Stimulated activated CD8-positive, alpha-beta memory T cell treated with anti-CD3 and anti-CD28 coated beads, Interleukin-15, amount 100 ng/mL, for 24 hours (primary cell): ENCODE measurements at places on chromosomes 6 and 20.

DNA sequence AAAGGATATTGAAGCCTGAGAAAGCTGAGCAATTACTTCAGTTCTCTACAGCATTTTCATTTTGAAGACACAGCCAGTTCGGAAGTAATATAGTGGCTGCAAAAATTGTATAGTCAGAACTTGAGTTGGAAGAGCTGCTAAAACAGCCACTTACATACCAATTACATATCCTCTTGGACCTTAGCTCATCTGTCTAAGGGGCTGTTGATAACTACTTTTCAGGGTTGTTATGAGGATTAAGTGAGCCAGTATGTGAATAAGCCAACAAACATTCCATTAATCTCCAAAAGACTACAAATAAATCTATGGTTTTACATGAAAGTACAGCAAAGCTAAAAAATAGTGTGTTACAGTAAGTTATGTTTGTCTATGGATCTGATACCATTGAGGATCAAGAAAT lies 59.7 kb downstream of the TMEM200A start:
- no peak for DNase-seq

- no peak for DNase-seq
Measured at GRCh38 chr6:129416337-129416990, 293.5 kb downstream of the ARHGAP18 start.

DNA sequence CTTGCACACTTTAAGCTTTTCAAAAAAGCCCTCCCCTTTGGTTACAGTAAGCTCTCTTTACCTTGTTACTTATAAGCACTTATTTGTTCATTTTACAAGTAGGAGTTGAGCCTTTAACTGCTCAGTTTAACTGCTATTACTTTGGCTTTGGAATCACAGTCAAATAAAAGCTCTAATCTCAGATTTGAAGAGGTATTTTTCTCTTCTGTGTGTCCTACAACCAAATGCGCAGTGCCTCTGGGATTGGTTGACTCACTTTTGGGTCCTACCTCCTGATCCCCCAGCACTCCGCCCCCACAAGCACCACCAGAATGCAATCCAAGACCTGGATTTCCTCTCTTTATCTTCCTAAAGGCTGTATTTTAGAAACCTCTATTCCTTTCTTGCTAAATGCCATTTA lies 2.5 kb downstream of the NCOA7 start:
- DNase-seq = no peak

DNA sequence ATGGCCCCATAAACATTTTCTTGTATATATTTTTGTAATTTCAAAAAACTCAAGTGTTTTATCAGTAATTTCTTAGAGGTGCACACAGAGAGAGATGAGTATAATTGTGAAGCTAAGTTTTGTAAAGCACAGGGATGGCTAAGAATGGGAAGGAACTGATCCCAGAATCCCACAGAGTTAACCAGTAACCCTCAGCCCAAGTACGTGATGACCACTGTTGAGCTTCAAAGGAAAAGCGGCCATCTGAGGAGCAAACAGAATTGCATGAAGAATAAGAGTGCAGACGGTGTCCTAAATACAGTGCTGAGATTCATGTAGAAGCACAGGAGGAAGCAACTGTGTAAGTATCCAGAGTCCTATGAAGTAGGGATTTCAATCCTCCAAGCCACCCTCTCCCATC lies 28.1 kb upstream of the HLA-C start:
- DNase-seq = no peak

- DNase-seq = no peak
Measured at GRCh38 chr20:56706867-56707360, 77.8 kb downstream of the TFAP2C start.

DNA sequence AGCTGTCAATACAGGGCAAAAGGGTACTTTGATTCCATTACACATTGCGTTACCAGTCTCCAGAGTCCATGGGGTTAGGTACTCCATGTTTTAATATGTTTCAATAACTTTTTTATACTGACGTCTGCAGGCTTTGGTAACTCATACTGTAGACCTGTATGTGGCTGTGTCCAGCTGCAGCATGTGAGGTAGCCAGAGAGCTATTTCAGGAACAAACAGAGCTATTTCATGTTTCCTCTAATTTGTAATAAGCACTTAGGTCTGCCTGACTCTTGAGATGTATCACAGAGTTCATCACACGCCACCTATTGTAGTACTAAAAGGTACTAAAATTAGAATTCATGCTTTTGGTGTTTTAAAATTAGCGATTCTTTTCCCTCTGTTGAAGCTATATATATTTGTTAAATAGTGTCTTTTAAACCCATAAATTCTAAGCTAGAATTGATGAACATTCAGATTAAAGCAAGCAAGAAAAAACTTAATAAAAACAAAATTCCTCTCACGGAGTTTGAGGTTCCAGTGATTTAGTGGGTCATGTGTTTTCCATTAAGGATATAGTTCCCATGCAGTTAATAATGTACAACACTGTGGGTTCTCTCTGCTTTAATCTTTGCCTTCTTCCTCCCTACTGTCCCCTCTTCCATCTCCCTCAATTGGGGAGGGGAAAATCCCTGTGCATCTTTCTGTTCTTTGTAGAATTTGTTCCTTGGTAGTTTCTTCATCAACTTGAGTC lies 37.0 kb downstream of the FOXO3 start:
- no peak for DNase-seq

- no peak for DNase-seq
Measured at GRCh38 chr20:1877609-1878200, 17.5 kb upstream of the SIRPA start.

DNA sequence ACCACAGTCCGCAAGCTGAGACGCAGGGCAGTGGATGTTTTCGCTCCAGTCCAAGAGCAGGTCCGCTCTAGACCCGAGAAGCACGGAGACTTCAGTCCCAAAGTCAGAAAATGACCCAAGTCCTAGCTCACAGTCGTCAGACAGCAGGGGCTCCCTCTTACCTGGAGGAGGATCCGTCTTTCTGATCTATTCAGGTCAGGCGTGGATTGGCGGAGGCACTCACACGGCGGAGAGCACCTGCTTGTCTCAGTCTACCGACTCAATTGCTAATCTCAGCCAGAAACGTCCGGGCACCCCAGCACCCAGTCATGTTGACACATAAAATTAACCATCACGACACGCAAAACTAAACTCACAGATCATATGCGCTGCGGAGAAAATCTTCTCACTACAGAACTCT lies 285.3 kb upstream of the CDH4 start:
- no peak for DNase-seq

GRCh38 chr6:54747955-54748354 lies 98.6 kb upstream of the FAM83B start:
- no peak for DNase-seq

DNA sequence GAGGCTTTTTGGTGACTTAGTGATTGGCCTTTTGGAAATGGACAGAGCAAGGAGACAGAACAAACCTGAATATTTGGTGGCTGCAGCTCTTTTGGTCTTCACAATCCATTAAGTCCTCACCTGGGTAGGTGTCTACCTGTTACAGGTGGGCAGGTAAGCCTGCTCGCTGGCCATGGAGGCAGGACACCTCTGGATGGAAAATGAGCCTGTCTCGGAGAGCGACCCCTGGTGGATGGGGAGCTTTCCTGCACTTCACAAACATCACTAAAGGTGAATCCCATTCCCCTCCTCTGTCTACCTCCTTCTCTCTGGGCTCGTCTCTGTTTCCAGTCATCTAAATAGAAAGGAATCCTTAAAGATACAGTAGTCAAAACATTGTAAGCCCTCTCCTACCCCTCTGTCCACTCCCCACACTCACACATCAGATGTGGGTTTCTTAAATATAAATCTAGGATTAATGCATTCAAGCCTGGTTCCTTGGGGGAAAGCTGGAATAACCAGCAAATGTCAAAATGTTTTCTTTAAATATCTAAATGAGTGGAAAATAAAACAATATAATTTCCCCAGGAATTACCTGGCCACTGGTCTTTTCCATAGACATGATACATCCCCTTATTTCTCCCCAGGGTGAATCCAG lies 304.9 kb downstream of the CDH26 start:
- peak; percentile 6 for DNase-seq

DNA sequence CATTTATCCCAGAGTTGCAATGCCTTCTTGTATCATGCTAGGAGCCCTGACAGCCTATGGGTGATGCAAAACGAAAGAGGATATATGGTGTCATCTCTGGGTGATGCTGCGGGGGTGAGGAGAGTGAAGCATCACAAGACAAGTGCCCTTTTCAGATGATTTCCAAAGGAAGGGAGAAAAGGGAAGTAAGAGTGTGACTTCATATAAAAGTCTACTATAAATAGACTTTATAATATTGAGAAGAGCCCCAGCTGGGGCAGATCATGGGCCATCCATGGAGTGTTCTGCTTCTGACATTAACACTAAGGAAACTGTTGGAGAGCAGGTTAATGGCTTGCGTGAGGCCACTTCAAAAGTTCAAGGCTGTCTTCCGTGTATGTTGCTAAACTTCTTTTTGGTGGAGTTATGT lies 4.4 kb downstream of the CD83 start:
- DNase-seq = no peak
